Activated gamma-delta T cell (primary cell): ENCODE measurements at places on chromosomes 11 and 22.

- no peak for DNase-seq
Measured at GRCh38 chr22:21855676-21856075, 11.8 kb downstream of the MAPK1 start.

DNA sequence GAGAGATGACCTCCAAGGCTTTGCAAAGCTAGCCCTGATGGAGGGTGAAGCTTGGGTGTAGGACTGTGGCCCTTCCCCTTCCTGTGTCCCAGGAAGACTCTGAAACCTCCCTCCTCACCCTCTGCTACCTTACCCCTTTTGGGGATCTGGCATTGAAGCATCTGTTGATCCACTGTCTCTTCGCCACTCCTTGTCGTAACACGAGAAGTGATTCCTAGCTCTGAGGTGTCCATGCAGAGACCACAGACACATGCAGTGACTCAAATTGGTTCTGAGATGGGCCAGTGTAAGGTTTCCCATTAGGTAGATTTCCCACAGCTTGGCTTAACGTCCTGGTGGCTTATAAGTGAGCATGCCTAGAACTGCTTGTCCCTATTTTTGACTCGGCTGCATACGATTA, 101.4 kb downstream of the ZBTB16 start:
- DNase-seq, result no peak

DNA sequence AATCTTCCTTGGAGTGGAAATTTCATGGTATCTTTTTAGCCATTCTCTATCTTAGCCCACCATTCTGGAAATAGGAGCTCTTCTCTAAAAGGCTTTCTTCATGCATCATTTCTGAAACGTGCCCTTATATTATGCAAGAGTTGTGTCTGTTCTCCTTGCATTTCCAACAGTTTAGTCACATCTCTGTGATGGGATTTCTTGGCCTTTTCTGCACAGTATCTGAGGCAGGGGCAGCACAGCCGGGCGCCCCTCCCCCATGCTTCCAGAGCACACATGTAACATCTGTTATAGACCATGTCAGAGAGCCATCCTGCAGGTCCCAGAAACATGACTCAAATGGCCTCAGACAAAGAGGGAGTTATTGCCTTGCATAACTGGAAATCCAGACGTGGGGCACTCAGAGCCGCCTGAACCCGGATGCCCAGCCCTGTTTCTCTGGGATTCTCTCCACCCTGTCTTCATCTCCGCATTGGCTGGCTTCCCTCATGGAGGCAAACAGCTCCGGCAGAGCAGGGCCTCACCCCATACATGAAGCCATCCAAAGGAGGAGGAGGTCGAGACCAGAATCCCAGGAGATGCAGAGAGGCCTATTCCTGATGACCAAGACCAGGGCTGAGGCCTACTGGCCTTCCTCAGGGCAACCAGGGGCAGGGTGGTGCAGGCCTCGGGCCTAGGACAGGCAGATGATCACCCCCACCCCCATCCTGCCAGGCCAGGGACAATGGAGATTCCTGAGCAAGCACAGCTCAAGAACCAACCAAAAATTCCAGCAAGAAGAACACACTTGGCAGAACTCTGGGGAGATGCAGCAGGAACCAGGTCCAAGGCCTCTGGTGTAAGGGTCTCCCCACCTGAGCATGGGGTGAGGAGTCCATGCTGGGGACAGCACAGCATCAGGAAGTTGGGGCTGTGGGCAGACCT, 61.3 kb downstream of the IGLL5 start:
- no peak for DNase-seq

DNA sequence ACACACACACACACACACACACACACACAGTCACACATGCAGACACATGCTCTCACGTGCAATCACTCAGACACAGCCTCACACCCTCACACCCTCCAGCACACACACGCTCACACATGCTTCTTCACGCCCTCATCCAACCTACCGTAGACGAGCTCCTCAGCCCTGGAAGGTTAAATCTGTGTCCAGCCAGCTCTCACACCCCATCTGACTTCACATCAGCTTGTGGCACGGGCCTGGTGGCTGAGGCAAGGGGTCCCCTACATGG, 1.3 kb upstream of the SCUBE1 start:
- DNase-seq, result no peak

DNA sequence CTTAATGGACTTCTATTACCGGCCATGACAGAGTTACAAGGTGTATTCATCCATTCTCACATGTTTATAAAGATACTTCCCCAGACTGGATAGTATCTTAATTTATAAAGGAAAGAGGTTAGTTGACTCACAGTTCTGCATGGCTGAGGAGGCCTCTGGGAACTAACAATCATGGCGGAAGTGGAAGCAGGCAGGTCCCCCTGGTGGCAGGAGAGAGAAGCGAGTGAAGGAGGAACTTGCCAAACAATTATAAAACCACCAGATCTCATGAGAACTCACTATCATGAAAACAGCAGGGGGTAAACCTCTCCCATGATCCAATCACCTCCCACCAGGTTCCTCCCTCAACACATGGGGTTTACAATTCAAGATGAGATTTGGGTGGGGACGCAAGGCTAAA, 170.0 kb upstream of the PDGFD start:
- DNase-seq, result no peak

DNA sequence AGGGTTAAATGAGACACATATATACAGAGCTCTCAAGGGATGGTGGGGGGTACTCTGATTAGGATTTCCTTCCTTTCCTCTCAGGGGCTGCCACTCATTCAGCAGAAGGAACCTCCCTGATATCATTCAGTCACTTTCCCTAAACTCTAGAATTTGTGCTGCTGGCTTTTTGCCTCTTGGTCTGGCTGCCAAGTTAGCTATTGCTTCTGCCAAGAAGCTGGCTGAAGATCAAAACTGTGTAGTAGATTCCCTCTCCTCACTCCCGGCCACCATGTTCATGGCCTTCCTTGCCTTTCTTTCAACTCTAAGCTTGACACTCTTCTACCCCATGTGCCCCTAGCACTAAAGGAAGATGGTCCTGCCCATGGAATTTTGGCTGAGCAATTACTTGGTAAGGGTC, 18.7 kb downstream of the SLC6A5 start:
- no peak for DNase-seq

- DNase-seq, result no peak
Measured at GRCh38 chr11:112499153-112499880, 238.7 kb upstream of the PLET1 start.

DNA sequence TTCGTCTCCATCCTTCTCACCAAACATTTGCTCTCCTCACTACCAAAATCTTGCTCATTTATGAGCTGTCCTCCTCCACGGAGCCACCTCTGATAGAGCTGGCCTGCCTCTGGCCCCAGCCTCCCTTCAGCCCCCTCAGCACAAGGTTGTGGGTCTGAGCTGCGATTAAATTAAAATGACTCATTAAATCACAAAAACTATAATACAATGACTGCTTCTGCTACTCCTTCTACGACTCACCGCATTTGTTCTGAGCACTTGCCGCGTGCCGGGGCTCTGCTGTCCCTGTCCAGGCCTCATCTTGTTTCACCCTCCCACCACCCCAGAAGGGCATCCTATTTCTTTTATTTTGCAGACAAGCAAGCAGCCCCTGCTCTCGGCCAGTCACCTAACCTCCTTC, 49.2 kb upstream of the TIMP3 start:
- DNase-seq, result no peak

GRCh38 chr11:112179601-112180000, 4.3 kb downstream of the BCO2 start:
- DNase-seq, result no peak

GRCh38 chr22:25048659-25049647, 96.4 kb downstream of the KIAA1671 start:
- DNase-seq, result no peak

- DNase-seq, result no peak
Measured at GRCh38 chr11:126578021-126578420, 222.5 kb downstream of the ST3GAL4 start.

- DNase-seq, result no peak
Measured at GRCh38 chr11:63567044-63567840, 4.1 kb upstream of the PLAAT2 start.

- DNase-seq, result no peak
Measured at GRCh38 chr11:64485074-64485473, 105.9 kb upstream of the SLC22A12 start.

DNA sequence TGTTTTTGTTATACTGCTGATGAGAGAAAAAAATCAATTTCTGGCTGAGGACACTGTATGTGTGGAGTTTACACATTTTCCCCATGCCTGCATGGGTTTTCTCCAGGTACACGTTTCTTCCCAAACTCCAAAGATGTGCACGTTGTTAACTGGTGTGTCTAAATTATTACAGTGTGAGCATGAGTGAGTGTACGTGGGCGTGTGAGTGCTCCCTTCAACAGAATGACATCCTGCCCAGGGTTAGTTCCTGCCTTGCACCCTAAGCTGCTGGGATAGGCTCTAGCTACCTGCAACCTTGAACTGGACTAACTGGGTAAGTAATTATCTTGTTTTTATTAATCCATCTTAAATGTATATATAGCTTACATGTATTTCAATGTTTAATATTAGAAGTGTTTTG, 5.5 kb downstream of the NPAT start:
- no peak for DNase-seq

- DNase-seq, result no peak
Measured at GRCh38 chr22:19841641-19842392, 12.9 kb downstream of the GNB1L start.

GRCh38 chr11:12803086-12803826, 129.0 kb downstream of the TEAD1 start:
- DNase-seq, result no peak

DNA sequence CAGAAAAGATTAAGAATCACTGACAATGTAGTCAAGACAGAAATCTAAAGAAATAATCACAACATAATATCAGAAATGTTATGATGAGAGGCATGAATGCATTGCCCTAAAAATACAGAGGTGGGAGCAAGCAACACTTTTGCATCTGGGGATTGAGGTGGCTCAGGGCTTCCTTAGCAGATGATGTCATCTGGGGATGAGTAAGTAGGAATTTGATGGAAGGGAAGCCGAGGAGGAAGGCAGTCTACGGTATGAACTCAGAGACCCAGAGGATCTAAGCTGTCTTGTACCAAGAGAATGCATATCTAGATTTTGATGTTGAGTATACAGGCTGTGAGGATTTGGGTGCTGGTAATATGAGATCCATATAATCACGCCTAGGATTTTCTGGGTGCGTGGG, 193.0 kb upstream of the SNX19 start:
- DNase-seq, result no peak

- DNase-seq, result no peak
Measured at GRCh38 chr11:72780296-72781062, 13.4 kb downstream of the STARD10 start.

DNA sequence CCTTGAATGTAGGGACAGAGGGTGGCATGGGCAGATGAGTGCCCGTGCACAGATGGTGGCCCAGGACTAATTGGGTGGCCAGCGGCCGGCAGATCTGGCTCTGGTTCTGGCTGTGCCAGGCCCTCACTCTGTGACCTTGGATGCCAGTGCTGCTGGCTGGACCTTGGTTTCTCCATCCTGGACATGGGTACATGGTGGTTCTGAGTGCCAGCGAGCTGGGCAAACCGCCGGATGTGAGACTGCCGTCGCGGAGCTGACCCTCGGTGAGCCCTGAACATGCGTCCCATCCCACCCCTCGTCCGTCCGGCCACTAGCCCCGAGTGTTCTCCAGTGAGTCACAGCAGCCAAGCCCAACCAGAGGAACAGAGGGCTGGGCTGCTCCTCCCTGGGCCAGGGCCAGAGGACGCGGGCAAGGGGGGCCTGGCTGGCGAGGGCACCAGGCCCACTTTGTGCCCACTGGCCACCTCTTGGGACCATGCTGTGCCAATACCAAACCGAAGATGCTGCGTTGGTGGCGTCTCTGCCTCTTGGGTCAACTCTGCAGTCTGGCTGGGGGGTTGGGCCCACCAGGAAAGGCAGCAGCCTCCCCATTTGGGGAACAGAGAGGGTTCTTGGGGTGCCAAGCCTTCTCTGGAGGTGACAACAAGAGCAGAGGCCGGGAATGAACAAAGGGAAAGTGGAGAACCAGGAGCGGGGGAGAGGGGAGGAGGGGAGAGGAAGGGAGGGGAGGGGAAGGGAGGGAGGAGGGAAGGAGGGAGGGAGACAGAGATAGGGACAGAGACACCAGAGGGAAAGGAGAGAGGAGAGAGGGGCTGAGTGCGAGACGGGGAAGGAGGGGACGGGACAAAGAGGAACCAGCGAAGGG, 10.7 kb downstream of the LSP1 start:
- no peak for DNase-seq

DNA sequence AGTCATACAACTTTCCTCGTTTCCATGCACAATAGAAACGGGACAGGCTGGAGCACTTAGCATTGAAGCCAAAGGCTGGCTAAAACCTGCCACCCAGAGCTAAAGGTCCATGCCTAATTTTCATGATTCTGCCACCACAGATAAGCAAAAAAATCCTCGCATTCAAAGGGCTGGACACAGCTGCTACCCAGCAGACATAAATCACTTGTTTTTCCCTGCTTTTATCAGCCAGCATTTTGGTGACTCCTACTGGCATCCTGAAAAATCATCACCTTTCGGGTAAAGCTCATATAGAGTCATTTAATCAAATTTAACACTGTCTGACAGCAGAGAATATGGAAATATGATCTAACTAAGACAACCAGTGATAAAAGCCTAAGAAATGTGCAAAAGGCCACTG, 37.9 kb downstream of the ALG9 start:
- no peak for DNase-seq

- DNase-seq, result no peak
Measured at GRCh38 chr11:78428266-78428636, 10.6 kb upstream of the GAB2 start.

GRCh38 chr11:104148074-104148473, 15.9 kb downstream of the PDGFD start:
- DNase-seq, result no peak

- DNase-seq, result no peak
Measured at GRCh38 chr22:27134315-27134701, 476.9 kb downstream of the MIAT start.

- DNase-seq, result no peak
Measured at GRCh38 chr11:116052603-116053547, 548.7 kb upstream of the CADM1 start.

- no peak for DNase-seq
Measured at GRCh38 chr22:39130152-39130704, 22.3 kb downstream of the CBX7 start.

DNA sequence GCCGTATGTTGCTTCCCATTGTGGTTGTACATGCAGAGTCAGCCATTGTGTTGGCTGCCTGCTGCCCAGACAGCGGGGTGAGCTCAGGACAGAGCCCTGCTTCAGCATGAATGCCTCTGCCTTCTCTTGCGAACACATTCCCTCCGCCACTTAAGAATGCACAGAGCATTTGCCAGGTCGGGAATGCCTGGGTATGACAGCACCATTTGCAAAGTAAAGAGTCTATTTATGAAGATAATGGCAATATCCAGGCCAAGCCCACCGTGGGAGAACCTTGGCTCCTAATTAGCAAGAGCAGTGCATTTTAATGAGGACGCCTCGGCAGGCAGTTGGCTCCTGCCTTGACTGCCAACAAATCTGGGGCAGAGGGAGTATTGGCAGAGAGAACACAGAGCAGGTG, 62.5 kb upstream of the SORL1 start:
- no peak for DNase-seq

DNA sequence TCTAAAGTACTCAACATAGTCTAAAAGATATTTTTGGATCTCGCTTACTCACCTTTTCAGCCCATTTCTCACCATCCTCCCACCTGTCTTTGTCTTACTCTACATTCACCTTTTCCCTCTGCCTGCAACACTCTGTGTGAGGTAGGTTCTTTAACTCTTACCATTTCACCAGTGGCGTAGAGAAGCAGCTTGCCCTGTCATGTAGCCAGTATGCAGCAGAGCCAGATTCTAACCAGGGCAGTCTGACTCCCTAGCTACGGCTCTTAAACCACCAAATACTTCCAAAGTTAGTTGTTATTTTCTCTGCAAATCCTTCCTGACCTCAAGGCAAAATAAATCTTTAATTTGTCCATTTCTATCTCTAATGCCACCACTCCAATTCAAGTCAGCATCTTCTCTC, 7.5 kb downstream of the ALG8 start:
- no peak for DNase-seq
